ENCODE measurements at places on chromosomes 7 and 10.

GRCh38 chr10:71747039-71747531 lies 26.2 kb downstream of the VSIR start:
- DNase-seq = no peak

- DNase-seq = no peak
Measured at GRCh38 chr7:47988496-47989386, 9.3 kb upstream of the HUS1 start.

DNA sequence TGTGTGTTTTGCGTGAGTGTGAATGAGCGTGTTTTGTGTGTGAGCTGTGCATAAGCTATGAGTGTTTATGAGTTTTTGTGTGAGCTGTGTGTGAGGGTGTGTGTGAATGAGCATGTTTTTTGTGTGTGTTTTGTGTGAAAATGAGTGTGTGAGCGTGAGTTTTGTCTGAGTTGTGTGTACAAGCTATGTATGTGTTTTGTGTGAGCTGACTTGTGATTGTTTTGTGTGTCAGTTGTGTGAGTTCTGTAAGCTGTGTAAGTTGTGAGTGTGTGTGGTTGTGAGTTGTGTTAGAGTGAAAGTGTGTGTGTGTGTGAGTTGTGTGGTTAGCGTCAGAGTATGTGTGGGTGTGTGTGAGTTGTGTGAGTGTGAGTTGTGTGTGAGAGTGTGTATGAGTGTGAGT lies 343.2 kb downstream of the PTPRN2 start:
- no peak for DNase-seq

- DNase-seq = no peak
Measured at GRCh38 chr10:85600744-85601081, 765.9 kb downstream of the GRID1 start.

DNA sequence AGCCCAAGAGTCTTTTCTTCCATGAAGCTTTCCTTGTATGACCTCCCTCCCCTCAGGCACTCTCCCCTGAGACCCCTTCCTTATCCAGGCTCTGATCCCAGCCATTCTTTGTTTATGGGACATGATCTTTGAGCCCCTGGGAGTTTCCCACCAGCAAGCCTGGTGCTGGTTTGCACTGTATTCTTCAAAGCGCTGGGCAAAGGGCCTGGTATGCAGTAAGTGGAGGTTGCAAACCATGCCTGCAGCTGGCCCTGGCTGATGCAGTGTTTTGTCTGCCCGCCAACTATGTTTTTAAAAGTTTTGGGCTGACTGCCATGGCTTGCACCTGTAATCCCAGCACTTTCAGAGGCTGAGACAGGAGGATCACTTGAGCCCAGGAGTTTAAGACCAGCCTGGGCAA lies 6.8 kb upstream of the NODAL start:
- DNase-seq = no peak

GRCh38 chr7:50803359-50804337 lies 21.0 kb upstream of the GRB10 start:
- DNase-seq = no peak

- no peak for DNase-seq
Measured at GRCh38 chr7:45721686-45722598, 147.8 kb downstream of the ADCY1 start.

DNA sequence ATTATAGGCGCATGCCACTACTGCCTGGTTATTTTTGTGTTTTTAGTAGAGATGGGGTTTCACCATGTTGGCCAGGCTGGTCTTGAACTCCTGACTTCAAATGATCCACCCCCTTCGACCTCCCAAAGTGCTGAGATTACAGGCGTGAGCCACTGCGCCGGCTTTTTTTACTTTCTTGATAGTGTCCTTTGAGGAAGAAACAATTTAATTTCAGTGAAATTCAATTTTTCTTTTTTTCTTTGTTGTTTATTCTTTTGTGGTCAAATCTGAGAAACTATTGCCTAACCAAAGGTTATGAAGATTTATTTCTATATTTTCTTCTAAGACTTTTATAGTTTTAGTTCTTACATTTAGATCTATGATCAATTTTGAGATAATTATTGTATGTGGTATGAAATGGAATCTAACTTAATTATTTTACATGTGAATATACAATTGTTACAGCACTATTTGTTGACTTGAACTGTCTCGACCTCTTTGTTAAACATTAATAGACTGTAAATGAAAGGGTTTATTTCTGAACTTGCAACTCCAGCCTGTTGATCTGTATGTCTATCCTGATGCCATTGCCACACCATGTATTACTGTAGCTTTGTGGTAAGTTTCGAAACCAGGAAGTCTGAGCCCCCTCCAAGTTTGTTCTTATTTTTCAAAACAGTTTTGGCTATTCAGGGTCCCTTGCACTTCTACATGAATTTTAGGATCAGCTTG lies 19.8 kb upstream of the RASSF4 start:
- no peak for DNase-seq

- no peak for DNase-seq
Measured at GRCh38 chr7:151204383-151205032, 5.8 kb downstream of the H2BK1 start.

DNA sequence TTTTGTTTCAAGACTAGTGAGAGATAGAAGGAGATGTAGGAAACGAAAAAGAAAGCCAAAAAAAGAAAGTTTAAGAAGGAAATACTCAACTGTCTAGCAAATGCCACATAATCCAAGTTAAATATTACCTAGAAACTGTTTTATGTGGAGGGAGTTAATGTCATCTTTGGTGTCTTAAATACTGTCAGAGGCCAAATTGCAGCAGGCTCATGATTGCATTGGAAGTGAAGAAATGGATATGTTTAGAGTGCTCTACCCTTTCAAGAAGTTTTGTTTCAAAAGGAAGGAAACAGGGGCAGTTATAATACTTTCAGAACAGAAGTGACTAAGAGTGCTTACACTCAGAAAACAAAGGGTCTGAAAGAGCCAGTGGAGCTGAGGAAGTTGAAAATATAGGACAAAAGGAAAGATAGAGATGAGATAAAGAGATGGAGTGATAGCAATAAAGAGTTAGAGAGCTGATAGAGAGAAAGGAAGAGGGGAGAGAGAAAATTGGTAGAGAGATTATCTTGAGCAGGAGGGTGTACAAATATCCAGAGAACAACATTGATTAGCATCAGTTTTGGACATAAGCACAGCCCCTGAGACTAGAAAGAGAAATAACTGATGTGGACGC lies 28.0 kb upstream of the GNAI1 start:
- no peak for DNase-seq

- no peak for DNase-seq
Measured at GRCh38 chr10:86204421-86205305, 161.9 kb downstream of the GRID1 start.

GRCh38 chr7:158428131-158428836 lies 159.3 kb downstream of the PTPRN2 start:
- no peak for DNase-seq

- DNase-seq = no peak
Measured at GRCh38 chr10:119191881-119192280, 13.3 kb upstream of the PRDX3 start.
